ENCODE measurements at places on chromosomes 4 and X. TPM values are rescaled to one million over a fixed set of nuclear protein-coding genes. Genes with fewer than 3 reads are reported as not detected.

- H3K4me1 ChIP-seq: peaks cover 5% of the 10 kb centered on the region
- H3K27me3 ChIP-seq: no peaks in the 10 kb centered on the region
- DNase-seq: peak; percentile 69
- H3K36me3 ChIP-seq: no peaks in the 10 kb centered on the region
Observed at GRCh38 chr4:40046311-40046980, 10.2 kb upstream of the N4BP2 start.

DNA sequence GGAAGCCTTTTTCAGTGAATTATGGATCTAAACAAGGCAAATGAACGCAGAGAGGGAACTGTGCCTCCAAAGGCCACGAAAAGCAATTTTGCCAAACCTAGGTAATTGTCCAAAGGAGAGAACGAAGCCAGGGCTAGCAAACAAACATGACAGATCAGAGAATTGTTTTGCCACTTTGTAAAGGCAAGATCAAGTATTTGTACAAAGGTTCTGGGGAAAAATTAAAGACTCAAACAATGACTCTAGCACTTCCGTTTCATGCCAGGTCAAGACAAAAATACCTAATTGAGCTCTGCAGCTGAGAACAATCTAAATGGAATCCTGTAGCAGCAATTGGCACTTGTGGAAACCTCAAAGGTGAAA, 8.5 kb downstream of the RBM47 start:
- H3K27me3 ChIP-seq: peaks cover 29% of the 10 kb centered on the region
- peaks cover 26% of the 10 kb centered on the region for H3K4me1 ChIP-seq
- H3K36me3 ChIP-seq: no peaks in the 10 kb centered on the region
- no peak for DNase-seq

- no peaks in the 10 kb centered on the region for H3K27me3 ChIP-seq
- no peaks in the 10 kb centered on the region for H3K36me3 ChIP-seq
- no peak overlapping the region for H3K27ac ChIP-seq
- no peak for DNase-seq
- H3K4me1 ChIP-seq: no peaks in the 10 kb centered on the region
- no peak overlapping the region for H3K4me3 ChIP-seq
Observed at GRCh38 chrX:5388087-5388486, 840.6 kb downstream of the NLGN4X start.

DNA sequence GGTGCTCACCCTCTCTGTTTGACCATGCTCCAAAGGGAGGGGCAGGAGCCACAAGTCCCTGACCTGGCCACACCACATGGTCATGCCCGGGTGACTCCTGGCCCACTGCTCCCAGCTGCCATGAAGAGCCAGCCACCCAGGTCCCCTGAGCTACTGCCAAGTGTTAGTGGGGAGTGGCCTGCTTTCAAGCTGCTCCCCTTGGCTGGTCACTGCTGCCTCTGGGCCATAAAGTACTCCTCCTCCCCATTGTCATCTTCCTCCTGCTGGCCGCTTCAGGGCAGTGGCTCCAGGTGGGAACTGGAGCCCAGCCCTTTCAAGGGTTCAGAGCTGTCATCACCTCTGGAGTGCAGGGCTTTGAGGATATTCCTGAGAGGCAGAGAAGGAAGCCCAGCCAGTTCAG, 27.3 kb upstream of the RBBP7 start:
- DNase-seq: no peak
- no peaks in the 10 kb centered on the region for H3K36me3 ChIP-seq
- H3K27ac ChIP-seq: no peak overlapping the region
- no peak overlapping the region for H3K4me3 ChIP-seq
- H3K4me1 ChIP-seq: peaks cover 6% of the 10 kb centered on the region
- H3K27me3 ChIP-seq: no peaks in the 10 kb centered on the region

DNA sequence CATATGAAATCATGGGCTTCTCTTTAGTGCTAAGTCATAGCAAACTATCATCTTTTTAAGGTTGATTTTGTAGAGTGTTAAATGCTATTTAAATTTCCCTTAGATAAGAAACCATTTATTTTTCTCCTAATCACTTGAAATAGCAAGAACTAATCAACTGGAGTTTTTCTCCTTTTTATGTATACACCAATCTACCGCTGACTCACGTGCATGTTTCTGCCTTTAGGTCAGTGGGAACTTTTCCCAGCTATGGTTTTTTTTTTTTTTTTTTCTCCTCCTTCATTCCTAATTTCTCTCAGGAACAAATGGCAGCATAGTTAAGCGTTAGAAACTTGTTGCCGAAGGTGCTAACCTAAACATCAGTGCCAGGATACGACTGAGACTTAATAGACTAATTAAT, 176.4 kb downstream of the BMPR1B start:
- no peak overlapping the region for H3K27ac ChIP-seq
- no peak overlapping the region for H3K4me3 ChIP-seq
- H3K36me3 ChIP-seq: no peaks in the 10 kb centered on the region
- peaks cover 2% of the 10 kb centered on the region for H3K27me3 ChIP-seq
- no peaks in the 10 kb centered on the region for H3K4me1 ChIP-seq

- peak overlapping the region; percentile 81 for H3K4me3 ChIP-seq
- no peak overlapping the region for H3K27ac ChIP-seq
- no peaks in the 10 kb centered on the region for H3K36me3 ChIP-seq
- no peaks in the 10 kb centered on the region for H3K27me3 ChIP-seq
- H3K4me1 ChIP-seq: peaks cover 7% of the 10 kb centered on the region
Observed at GRCh38 chrX:64204701-64205440, 637 bp downstream of the AMER1 start.

GRCh38 chrX:7132335-7133049, 15.0 kb upstream of the STS start:
- no peak overlapping the region for H3K27ac ChIP-seq
- H3K4me3 ChIP-seq: no peak overlapping the region
- no peaks in the 10 kb centered on the region for H3K27me3 ChIP-seq
- peaks cover 19% of the 10 kb centered on the region for H3K4me1 ChIP-seq
- peak; percentile 31 for DNase-seq

GRCh38 chr4:7248857-7249256, 56.5 kb downstream of the SORCS2 start:
- no peaks in the 10 kb centered on the region for H3K36me3 ChIP-seq
- no peak for DNase-seq
- H3K4me1 ChIP-seq: no peaks in the 10 kb centered on the region

DNA sequence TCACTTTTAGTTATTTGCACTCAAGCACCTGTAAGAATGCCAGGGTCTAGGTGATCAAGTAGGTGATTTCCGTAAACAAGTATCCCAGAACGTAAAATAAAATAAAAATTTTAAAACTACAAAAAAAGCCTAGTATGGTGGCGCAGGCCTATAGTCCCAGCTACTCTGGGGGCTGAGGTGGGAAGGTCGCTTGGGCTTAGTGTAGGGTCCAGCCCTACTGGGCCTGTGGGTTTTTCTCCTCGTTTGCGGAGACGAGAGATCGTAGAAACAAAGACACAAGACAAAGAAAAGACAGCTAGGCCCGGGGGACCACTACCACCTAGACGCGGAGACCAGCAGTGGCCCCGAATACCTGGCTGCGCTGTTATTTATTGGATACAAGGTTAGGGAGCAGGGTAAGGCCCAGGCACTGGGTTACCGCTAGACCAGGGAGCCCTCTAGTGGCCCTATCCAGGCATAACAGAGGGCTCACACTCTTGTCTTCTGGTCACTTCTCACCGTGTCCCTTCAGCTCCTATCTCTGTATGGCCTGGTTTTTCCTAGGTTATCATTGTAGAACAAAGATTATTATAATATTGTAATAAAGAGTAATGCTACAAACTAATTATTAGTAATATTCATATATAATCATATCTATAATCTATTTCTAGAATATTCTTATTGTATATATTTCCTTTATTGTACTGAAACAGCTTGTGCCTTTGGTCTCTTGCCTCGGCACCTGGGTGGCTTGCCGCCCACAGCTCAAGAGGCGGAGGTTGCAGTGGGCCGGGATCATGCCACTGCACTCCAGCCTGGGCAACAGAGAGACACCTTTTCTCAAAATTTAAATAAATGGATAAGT, 38.4 kb downstream of the SAGE1 start:
- H3K27me3 ChIP-seq: no peaks in the 10 kb centered on the region
- no peak overlapping the region for H3K4me3 ChIP-seq
- no peaks in the 10 kb centered on the region for H3K4me1 ChIP-seq
- no peak overlapping the region for H3K27ac ChIP-seq

Gene PPEF2
- not detected for total RNA-seq

Gene SPANXA1
- not detected for total RNA-seq

Gene SPACA5
- total RNA-seq: not detected

Gene RHOH
- 97.5 TPM for total RNA-seq

Gene CLNK
- total RNA-seq: not detected

Gene GAGE12F
- total RNA-seq: not detected
